ENCODE measurements at places on chromosomes 7 and 10. TPM values are rescaled to one million over a fixed set of nuclear protein-coding genes. Genes with fewer than 3 reads are reported as not detected.

The GUSB gene
- 41.5 TPM for total RNA-seq

The MEOX2 gene
- not detected for total RNA-seq

The NKX6-2 gene
- not detected for total RNA-seq

- no peak for DNase-seq
These were observed 142.9 kb downstream of the SVIL start for GRCh38 chr10:29491918-29492317.

GRCh38 chr10:48814933-48815332 lies 124.7 kb downstream of the LRRC18 start:
- DNase-seq = no peak

- no peak for DNase-seq
These were observed 90.2 kb downstream of the FRMD4A start for GRCh38 chr10:14240253-14241189.

GRCh38 chr7:111107579-111107978 lies 16.7 kb downstream of the LRRN3 start:
- no peak for DNase-seq

GRCh38 chr10:132886211-132887099 lies 55.9 kb downstream of the CFAP46 start:
- DNase-seq = no peak

- DNase-seq = peak; percentile 23
These were observed 3.4 kb downstream of the TACR2 start for GRCh38 chr10:69413221-69413865.

DNA sequence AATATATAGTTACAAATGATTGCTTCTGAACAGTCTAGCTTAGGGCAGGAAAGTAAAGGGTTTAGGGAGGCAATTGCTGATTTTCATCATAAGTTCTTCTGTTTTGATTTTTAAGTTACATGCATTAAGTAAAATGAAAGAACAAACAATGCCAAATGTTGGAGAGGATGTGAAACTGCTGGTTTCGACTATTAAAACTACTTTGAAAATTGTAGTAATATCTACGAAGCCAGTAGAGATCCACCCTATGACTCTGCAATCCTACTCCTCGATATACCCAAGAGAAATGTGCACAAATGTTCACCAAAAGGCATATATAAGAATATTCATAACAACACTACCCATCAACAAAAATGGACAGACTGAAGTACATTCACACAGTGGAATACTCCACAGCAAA lies 24.3 kb downstream of the PDZD8 start:
- DNase-seq = no peak

GRCh38 chr7:20030915-20031362 lies 186.2 kb downstream of the MACC1 start:
- no peak for DNase-seq

- DNase-seq = no peak
These were observed 435.5 kb downstream of the CALN1 start for GRCh38 chr7:71976645-71977044.

DNA sequence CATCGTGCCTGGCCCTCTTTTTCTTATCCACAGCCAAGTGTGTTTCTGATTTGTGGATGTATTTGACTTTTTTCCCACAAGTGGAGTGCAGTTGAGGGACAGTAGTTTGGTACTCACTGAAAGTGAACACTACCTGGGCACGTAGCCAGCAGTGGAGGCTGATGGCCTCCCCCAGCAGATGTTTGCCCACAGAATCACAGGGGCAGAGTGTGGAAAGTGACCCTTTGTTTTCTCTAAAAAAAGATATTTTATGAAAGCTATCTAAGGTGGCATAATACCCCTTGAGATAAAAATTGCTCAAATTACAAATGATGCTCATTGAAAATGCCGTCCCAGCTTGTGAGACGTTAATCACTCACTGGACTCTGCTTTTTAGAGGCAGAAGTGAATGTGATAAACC lies 29.1 kb downstream of the WDR37 start:
- no peak for DNase-seq

GRCh38 chr7:149879271-149879743 lies 5.5 kb downstream of the ATP6V0E2 start:
- DNase-seq = no peak

Data from activated T-cell treated with anti-CD3 and anti-CD28 coated beads, Interleukin-2, amount 50 U/mL, for 4 hours (primary cell).